ENCODE measurements at places on chromosomes 5 and 9.

GRCh38 chr9:74824654-74825053 lies 63.1 kb downstream of the TRPM6 start:
- no peak for DNase-seq

GRCh38 chr5:9692576-9692975 lies 62.4 kb upstream of the TAS2R1 start:
- DNase-seq, result no peak

GRCh38 chr9:132234535-132234934 lies 72.7 kb downstream of the NTNG2 start:
- DNase-seq, result no peak

GRCh38 chr5:132468656-132469379 lies 21.8 kb downstream of the IRF1 start:
- DNase-seq, result no peak

GRCh38 chr9:8730618-8731017 lies 931.0 kb upstream of the DMAC1 start:
- DNase-seq, result no peak

DNA sequence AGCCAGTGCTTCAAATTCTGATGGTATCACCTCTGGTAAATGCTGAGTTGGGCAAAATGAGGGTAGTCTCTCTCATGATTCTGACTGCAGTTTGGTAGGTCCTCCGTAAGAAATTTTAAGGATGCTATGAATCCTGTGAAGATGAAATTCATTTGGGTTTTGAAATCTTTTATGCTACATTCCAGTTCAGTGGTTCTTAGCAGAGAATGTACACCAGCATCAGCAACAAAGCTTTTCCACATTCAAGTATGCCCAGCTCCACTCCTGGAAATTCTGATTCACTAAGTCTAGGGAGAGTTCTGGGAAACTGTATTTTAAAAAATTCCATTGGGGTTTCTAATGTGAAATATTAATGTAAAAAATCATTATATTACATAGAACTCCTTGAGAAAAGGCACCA lies 33.6 kb upstream of the ACOT12 start:
- no peak for DNase-seq

DNA sequence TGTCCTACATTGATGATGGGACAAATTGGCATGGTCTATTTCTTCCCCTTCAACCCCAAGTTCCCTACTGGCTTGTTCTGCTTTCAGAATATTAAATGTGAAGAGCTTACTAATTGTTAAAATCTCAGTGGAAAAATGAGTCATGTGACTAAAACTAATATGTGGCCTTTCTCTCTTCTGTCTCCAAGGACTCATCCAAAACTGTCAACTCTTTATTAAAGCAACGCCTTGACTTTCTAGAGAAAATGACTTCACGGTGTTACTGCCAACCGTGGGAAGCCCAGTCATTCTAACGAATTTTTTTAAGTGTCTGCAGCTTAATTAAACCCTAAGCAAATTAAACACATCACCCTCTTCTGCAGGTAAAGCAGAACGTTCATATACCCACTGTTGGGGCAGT lies 431.6 kb downstream of the DTWD2 start:
- no peak for DNase-seq

DNA sequence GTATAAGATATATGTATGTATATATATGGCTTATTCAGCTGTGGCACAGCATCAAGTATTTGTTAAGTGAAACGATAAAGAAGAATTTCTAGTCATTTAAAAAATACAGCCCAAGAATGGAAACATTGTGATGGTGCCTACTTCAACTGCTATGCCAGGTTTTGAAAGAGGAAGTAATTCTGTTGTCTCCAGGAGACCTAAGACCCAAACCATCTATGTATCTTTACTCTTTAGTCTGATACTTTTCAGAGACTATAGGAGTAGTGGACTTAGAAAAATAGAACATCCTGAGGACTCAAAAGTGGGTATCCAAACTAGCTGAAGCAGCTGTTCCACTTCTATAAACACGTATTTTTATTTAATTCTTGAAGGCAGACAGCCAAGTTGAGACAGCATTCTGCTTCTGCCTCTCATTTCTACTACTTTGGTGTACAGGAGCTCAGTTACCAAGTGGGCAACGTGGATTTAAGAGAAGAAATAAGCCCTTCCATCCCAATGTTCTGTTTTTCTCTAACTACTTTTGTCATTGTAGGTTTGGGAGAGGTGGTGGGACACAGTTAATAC lies 110.7 kb downstream of the RPS23 start:
- DNase-seq, result no peak

DNA sequence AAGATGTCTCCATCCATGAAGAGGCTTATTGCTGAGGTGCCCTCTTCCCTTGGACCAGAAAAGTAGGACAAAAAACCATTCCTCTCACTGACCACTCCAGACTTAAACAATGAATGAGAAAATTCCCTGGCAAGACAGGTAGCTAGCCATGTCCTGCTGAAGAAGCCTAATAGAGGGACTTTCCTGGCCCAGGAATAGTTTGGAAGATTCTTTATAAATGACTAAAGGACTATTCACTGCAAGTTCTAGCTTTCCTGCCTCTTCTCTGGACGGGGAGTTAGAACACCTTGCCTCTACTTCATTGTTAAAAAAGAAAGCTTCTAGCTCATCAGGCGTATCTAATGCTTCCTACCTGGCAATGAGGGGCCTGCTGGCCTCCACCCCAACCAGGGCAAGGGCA lies 153.6 kb downstream of the NR3C1 start:
- DNase-seq, result no peak

GRCh38 chr9:80885894-80886293 lies 803.5 kb downstream of the TLE1 start:
- DNase-seq, result peak; percentile 1

GRCh38 chr9:34547960-34548611 lies 25.3 kb upstream of the ENHO start:
- DNase-seq, result peak; percentile 62

GRCh38 chr9:82154573-82154972 lies 166.0 kb downstream of the SPATA31D1 start:
- no peak for DNase-seq

DNA sequence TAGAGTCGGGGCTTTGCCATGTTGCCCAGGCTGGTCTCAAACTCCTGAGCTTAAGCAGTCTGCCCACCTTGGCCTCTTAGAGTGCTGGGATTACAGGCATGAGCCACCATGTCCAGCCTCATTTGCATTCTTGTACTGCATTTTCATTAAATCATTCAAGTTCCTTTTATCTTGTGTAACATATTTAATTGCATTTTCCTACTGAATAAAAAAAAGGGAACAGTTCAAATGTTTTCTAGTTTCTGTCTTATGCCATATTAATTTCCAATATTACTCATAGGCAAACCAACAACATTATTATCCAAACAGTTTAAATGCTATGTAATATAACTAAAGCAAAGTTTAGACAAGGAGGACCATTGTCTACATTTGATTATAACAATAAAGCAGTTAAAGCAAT lies 6.1 kb downstream of the SLC31A1 start:
- DNase-seq, result no peak

GRCh38 chr9:115884846-115885245 lies 268.7 kb upstream of the PAPPA start:
- no peak for DNase-seq

- no peak for DNase-seq
Observed at GRCh38 chr5:138770977-138771376, 17.8 kb downstream of the CTNNA1 start.

GRCh38 chr5:40682154-40683017 lies 2.7 kb downstream of the PTGER4 start:
- no peak for DNase-seq

GRCh38 chr9:134696433-134696832 lies 54.8 kb downstream of the COL5A1 start:
- no peak for DNase-seq

DNA sequence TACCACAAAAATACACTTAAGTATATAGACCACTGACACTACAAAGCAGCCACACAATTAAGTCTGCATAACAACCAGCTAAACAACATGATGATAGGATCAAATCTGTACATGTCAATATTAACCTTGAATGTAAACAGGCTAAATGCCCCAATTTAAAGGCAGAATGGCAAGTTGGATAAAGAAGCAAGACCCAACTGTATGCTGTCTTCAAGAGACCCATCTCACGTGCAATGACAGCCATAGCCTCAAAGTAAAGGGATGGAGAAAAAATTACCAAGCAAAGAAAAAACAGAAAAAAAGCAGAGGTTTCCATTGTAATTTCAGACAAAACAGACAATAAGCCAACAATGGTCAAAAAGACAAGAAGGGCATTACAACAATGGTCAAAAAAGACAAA lies 77.3 kb upstream of the APC start:
- DNase-seq, result no peak

GRCh38 chr5:79240561-79240960 lies 4.6 kb downstream of the JMY start:
- no peak for DNase-seq

DNA sequence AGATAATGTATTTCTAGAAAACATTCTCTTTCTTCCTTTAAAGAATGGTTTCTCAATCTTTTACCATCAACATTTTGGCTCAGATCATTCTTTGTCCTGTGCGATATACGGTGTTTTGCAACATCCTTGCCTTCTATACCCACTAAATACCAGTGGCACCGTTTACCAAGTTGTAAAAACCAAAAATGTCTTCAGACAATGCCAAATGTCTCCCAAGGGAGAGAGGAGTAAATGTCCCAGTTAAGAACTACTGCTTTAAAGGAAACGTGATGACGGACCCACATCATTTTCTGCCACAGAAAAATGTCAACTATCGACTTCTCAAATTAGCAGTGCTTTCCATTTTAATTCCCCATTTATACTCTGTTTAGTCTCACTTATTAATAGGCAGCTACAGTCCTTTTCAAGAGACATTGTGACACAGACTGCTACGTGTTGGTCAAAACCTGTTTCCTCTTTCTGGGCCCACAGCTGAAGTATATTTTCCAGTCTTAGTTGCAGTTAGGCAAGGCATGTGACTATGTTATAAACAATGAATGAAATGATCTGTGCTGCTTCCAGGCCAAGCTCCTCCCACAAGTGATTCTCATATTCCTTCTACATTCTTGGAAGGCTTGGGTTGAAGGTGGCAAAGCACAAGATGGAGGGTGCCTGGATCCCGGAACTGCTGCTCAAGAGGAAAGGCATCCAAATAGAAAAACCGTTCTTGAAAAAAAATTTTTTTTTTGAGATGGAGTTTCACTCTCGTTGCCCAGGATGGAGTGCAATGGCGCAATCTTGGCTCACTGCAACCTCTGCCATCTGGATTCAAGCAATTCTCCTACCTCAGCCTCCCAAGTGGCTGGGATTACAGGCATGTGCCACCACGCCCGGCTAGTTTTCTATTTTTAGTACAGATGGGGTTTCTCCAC lies 8.8 kb downstream of the PRXL2C start:
- DNase-seq, result peak; percentile 18

DNA sequence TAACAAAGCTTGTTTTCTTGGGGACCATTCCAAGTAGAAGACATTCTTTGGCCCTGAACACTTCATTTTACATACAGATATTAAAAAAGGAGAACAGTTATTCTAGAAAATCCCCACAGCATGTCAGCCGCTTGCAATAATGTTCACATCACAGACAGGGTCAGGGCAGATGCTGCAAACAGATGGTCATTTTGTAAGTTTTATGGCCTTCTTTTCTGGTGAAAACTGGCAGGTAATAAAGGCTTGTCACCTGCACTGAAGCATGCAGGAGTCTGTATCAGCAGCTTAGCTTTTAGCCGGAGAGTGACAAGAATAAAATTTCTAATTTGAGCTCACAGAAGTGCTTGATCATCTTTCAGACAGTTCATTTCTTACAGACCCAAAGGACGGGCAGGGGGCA lies 220.9 kb upstream of the DAP start:
- DNase-seq, result no peak

- DNase-seq, result no peak
Observed at GRCh38 chr9:120609636-120610035, 29.7 kb upstream of the CDK5RAP2 start.

DNA sequence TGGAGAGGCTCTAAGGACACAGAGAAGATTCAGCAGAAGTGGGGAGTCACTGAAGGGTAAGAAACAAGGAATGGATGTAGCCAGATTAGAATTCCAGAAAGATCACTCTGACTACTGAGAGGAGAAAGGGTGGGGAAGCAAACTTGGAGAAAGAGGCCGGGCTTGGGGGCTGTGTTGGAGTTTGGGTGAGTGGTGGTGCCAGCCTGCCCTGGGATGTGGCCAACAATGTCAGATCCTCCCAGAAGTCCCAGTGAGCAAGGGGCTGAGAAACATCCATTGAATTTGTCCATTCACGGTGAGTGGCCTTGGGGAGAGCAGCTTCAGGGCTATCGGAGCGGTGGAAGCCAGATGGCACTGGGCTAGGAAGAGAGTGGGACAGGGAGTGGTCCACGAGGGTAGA lies 60.4 kb downstream of the COL15A1 start:
- DNase-seq, result no peak

- DNase-seq, result no peak
Observed at GRCh38 chr9:33202018-33202417, 34.9 kb upstream of the B4GALT1 start.

DNA sequence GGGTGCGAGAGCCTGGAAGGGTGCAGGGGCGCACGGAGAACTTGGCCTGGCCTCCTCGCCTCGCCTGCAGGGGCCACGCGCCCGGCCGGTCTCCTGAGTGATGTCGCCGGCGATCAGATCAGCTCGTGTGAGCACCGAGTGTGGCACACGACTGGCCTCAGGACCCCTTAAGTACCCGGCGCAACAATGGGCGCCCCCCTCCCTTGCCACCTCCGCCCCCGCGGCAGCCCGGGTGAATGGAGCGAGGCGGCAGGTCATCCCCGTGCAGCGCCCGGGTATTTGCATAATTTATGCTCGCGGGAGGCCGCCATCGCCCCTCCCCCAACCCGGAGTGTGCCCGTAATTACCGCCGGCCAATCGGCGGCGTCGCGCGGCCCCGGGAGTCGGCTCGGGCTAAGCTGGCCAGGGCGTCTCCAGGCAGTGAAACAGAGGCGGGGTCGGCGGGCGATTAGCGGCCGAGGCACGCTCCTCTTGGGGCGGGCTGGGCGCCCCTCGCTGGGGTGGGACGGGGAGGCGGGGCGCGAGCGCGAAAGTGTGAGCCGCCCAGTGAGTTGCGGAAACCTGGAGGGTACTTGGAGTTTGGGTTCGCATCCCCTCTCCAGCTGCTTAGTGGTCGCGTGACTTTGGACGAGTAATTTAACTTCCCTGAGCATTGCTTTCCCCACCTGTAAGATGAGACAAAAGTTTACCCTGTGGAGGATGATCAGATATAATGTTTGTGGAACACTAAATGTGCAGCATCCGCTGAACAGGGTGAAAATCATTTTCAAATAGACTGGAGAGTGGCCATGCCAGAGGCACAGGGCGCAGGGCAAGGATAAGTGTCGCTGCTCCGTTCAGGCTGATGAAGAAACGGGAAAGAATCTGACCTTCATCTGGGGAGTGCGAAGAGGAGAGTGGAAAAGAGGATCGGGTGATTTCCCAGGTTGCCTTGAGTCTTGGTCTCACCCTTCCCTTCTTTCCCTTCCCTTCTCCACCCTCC lies at the start of gene NEUROG1:
Gene NEUROG1 (minus strand): TSS at position 145 of the 982 bp plus-strand sequence. CDS start 274 bp downstream, outside the sequence.
- DNase-seq, result no peak
